ENCODE measurements at places on chromosomes 2 and 18. TPM values are rescaled to one million over a fixed set of nuclear protein-coding genes. Genes with fewer than 3 reads are reported as not detected.

Gene AGXT
- 0.06 TPM for polyA plus RNA-seq

Gene ERMN
- 0.08 TPM for polyA plus RNA-seq

Gene CGREF1
- polyA plus RNA-seq, result 0.99 TPM

Gene NCKAP5
- 0.51 TPM for polyA plus RNA-seq

Gene CHST9
- 0.03 TPM for polyA plus RNA-seq

Gene DSC2
- polyA plus RNA-seq, result 6.3 TPM

Gene DBI
- 868 TPM for polyA plus RNA-seq

GRCh38 chr2:149191915-149192314 is 138.5 kb upstream of the LYPD6 start:
- H3K27me3 ChIP-seq, result no peaks in the 10 kb centered on the region
- no peak for DNase-seq
- H3K27ac ChIP-seq, result no peak overlapping the region
- H3K36me3 ChIP-seq, result no peaks in the 10 kb centered on the region
- H3K4me1 ChIP-seq, result no peaks in the 10 kb centered on the region

DNA sequence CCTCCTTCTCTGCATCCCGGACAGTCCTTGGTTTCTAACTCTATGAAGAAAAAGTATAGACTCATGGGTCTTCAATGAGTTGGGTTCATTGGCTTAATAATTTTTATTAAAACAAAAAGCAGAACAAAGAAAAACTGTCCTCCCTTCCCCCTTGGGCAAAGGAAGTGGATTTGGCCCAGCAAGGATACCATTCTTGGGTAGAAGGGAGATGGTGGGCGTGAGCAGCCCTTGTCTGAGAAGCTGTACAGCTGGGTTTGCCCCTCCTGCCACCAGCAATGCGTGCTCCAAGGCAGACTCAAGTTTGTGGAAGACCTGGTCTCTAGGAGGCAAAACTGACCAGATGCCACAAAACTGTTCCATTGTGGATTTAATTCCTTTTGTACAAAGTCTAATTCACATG is 12.7 kb downstream of the PCARE start:
- H3K27ac ChIP-seq, result no peak overlapping the region
- H3K36me3 ChIP-seq, result no peaks in the 10 kb centered on the region
- no peaks in the 10 kb centered on the region for H3K27me3 ChIP-seq
- H3K4me1 ChIP-seq, result peaks cover 7% of the 10 kb centered on the region
- no peak for DNase-seq

- H3K27ac ChIP-seq, result no peak overlapping the region
- no peaks in the 10 kb centered on the region for H3K27me3 ChIP-seq
- DNase-seq, result no peak
- H3K4me1 ChIP-seq, result no peaks in the 10 kb centered on the region
Measured at GRCh38 chr18:68147728-68148127, 567.2 kb downstream of the TMX3 start.

DNA sequence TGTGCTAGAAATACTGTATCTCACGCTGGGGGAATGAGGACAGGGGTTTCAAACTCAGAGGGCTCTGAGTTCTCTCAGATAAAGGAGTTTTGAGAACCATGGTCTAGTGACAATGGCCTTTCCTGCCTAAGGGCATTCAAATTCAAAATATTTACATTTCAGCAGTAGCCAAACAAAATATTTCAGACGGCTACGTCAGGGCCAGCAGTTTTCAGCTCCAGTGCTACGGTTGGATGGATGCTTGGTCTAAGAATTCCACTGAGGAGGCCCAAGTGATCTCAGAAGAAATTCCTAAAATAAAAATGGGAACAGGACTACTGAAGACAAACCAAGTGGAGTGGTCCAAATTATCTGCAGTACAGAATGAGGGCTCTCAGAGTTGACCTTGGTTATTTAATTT is 41.1 kb upstream of the SCG2 start:
- H3K4me1 ChIP-seq, result no peaks in the 10 kb centered on the region
- H3K4me3 ChIP-seq, result no peak overlapping the region
- no peaks in the 10 kb centered on the region for H3K36me3 ChIP-seq
- H3K27ac ChIP-seq, result no peak overlapping the region
- DNase-seq, result no peak

- H3K36me3 ChIP-seq, result no peaks in the 10 kb centered on the region
- DNase-seq, result no peak
- no peak overlapping the region for H3K27ac ChIP-seq
- H3K4me3 ChIP-seq, result no peak overlapping the region
- H3K27me3 ChIP-seq, result no peaks in the 10 kb centered on the region
- H3K4me1 ChIP-seq, result no peaks in the 10 kb centered on the region
Measured at GRCh38 chr18:46672062-46672970, 15.3 kb upstream of the LOXHD1 start.

GRCh38 chr2:3145471-3146021 is 232.1 kb downstream of the EIPR1 start:
- DNase-seq, result no peak
- H3K27ac ChIP-seq, result no peak overlapping the region
- no peaks in the 10 kb centered on the region for H3K36me3 ChIP-seq
- H3K4me3 ChIP-seq, result no peak overlapping the region
- H3K4me1 ChIP-seq, result no peaks in the 10 kb centered on the region

- no peak overlapping the region for H3K27ac ChIP-seq
- no peaks in the 10 kb centered on the region for H3K36me3 ChIP-seq
- DNase-seq, result no peak
- no peaks in the 10 kb centered on the region for H3K27me3 ChIP-seq
- no peak overlapping the region for H3K4me3 ChIP-seq
- no peaks in the 10 kb centered on the region for H3K4me1 ChIP-seq
Measured at GRCh38 chr2:214628091-214628490, 181.4 kb downstream of the BARD1 start.

- no peak overlapping the region for H3K4me3 ChIP-seq
- H3K27ac ChIP-seq, result no peak overlapping the region
- H3K36me3 ChIP-seq, result no peaks in the 10 kb centered on the region
Measured at GRCh38 chr2:140526575-140526974, 1604.2 kb downstream of the LRP1B start.

DNA sequence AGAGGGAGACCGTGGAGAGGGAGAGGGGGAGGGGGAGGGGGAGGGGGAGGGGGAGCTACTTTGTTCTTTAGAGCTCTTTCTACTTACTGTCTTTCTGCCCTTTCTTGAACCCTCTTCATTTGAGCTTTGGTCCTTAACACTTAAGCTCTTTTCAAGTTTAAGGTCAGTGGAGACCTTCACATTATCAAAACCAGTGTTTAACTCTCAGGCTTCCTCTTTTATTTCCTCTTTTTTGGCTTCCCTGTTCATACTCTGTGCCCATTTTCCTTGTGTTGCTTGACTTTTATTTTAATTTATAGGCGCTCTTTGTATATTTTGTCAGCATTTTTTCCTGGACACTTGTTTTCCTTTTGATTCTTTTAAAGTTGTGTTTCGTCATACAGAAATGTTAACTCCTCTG is 37.1 kb downstream of the ACSL3 start:
- DNase-seq, result no peak
- H3K36me3 ChIP-seq, result no peaks in the 10 kb centered on the region
- H3K27me3 ChIP-seq, result no peaks in the 10 kb centered on the region
- peaks cover 14% of the 10 kb centered on the region for H3K4me1 ChIP-seq
- no peak overlapping the region for H3K27ac ChIP-seq

GRCh38 chr2:5592916-5593315 is 99.3 kb upstream of the SOX11 start:
- H3K36me3 ChIP-seq, result no peaks in the 10 kb centered on the region
- H3K4me3 ChIP-seq, result no peak overlapping the region
- no peak for DNase-seq
- no peaks in the 10 kb centered on the region for H3K4me1 ChIP-seq
- H3K27me3 ChIP-seq, result no peaks in the 10 kb centered on the region
- H3K27ac ChIP-seq, result no peak overlapping the region

- no peak overlapping the region for H3K4me3 ChIP-seq
- no peaks in the 10 kb centered on the region for H3K4me1 ChIP-seq
- DNase-seq, result no peak
- no peaks in the 10 kb centered on the region for H3K27me3 ChIP-seq
Measured at GRCh38 chr2:39871291-39871761, 92.3 kb upstream of the THUMPD2 start.

GRCh38 chr2:177192788-177193187 is 19.8 kb upstream of the HNRNPA3 start:
- no peak for DNase-seq
- H3K27me3 ChIP-seq, result no peaks in the 10 kb centered on the region
- no peaks in the 10 kb centered on the region for H3K4me1 ChIP-seq
- H3K27ac ChIP-seq, result no peak overlapping the region
- H3K36me3 ChIP-seq, result no peaks in the 10 kb centered on the region

DNA sequence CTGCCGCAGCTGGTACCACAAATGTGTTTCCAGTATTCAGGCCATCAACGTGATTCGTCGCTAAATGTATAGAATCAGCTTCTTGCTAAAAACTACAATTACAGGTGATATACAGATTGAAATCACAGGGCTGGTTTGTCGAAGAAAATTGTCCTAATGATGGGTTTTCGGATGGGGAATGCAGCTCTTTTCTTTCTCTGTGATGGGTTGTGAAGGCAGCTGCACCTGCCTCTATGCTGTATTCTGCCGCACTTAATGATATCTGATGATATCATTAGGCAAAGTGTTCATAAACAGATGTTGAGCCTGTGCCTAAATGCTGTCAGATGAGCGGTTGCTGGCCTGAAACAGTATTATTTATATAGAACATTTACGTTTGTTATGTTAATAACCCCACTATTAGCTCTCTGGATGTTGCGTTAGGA is 218.1 kb downstream of the ARHGAP15 start:
- no peaks in the 10 kb centered on the region for H3K27me3 ChIP-seq
- H3K4me3 ChIP-seq, result no peak overlapping the region
- DNase-seq, result no peak
- H3K4me1 ChIP-seq, result no peaks in the 10 kb centered on the region
- H3K27ac ChIP-seq, result no peak overlapping the region

DNA sequence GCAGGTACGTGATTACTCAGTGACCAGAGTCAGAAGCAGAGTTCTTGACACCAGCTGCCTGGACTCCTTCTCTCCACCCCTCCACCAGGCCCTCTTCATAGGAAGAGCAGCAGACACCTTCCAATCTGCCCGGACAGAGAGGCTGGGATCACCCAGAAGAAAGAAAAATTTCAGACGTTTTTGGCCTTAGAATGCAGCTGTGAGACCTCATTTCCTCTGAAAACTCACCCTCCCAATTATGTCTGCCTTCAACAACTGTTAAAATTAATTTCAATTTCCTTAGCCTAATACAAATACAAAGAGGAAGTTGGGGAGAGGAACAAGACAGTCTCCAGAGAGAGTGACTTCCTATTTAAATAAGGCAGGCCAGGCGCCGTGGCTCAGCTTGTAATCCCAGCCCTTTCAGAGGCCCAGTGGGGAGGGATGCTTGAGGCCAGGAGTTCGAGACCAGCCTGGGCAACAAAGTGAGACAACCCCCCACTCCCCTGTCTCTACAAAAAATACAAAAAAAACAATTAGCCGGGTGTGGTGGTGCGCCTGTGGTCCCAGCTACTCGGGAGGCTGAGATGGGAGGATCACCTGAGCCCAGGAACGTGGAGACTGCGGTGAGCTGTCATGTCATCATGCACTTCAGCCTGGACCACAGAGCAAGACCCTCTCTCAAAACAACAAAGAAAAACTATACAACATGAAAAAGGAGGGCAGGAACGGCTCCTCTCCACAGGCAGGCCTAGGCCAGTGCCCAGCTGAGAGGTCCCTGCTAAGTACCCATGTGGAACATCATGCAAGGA is 1.6 kb downstream of the SLC66A2 start:
- DNase-seq, result no peak
- peak overlapping the region; percentile 82 for H3K27ac ChIP-seq
- peak overlapping the region; percentile 95 for H3K4me3 ChIP-seq
- no peaks in the 10 kb centered on the region for H3K36me3 ChIP-seq
- H3K4me1 ChIP-seq, result peaks cover 67% of the 10 kb centered on the region

DNA sequence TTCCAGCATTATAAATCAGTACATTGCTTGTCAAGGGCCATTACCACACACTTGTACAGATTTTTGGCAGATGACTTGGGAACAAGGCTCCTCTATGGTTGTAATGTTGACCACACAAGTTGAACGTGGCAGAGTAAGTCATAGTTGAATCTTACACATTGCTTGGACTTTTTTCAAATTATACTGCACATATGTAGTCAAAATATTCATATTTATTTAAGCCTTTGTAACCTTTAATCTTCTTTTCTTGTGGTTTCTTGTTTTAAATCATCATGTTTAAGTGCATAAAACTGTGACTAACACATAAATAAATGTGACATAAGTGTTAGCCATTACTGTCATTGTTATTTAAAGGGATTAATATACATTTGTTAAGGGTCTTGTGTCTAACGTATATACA is 52.1 kb upstream of the EPB41L5 start:
- no peaks in the 10 kb centered on the region for H3K4me1 ChIP-seq
- no peaks in the 10 kb centered on the region for H3K36me3 ChIP-seq
- no peaks in the 10 kb centered on the region for H3K27me3 ChIP-seq
- no peak for DNase-seq
- no peak overlapping the region for H3K27ac ChIP-seq

- no peaks in the 10 kb centered on the region for H3K27me3 ChIP-seq
- no peaks in the 10 kb centered on the region for H3K4me1 ChIP-seq
- peak overlapping the region; percentile 3 for H3K27ac ChIP-seq
- no peak overlapping the region for H3K4me3 ChIP-seq
- H3K36me3 ChIP-seq, result no peaks in the 10 kb centered on the region
Measured at GRCh38 chr2:190158798-190159434, 96.4 kb upstream of the MSTN start.

Measured in heart left ventricle (tissue), 16 donors.